ENCODE measurements at places on chromosomes 4 and X.

DNA sequence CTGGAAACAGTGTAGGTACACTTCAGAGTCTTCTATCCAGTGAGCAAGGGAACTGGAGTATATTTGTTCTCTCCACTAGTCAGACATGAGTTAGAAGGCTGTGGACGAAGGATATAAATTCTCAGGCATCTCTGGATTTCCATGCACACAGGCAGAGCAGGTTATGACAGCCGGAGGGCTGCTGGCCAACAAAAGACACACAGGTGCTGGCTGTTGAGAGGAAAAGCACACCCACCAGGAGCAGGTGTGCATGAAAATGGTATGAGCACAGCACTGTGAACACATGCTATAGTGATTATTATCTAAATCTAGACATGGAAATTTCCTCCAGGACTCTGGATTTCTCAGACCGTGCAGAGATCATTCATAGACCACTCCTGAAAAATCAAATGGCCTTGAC is 444.7 kb upstream of the RPS6KA3 start:
- no peak for DNase-seq

DNA sequence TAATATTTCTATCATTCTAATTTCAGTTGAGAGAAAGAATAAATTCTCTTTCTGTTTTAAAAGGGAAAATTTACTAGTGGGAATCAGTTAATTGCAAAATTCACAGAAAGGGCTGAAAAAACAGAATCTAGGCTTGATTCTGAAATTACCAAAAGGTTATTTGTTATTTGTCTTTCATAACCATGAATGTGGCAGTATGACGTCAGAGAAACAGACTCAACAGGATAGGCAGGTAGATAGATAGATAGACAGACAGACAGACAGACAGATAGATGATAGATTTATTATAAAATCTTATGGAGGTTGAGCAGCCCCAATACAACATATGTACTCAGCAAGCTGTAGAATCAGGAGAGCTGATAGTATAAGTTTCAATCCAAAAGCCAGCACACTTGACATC is 311.0 kb downstream of the ADAM29 start:
- no peak for DNase-seq

GRCh38 chr4:120704538-120704937 is 218.0 kb downstream of the PRDM5 start:
- no peak for DNase-seq

DNA sequence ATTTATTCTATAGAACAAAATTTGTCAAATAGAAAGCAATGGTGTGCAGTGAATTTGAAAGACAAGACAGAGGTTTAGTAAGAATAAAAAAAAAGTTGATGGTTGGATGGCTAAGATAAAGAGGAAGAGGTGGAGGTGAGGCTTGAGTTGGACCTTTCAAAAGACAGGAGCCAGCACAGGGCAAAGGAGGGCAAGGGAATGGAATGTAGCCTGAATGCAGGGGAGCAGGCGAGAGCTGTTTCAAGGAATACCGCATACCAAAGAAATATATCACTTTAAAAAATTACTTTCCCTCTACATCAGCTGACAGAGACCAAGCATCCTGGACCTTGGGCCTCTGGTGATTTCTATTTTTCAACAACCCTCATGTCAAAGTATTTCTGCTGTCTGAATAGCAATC is 38.0 kb upstream of the CXXC4 start:
- no peak for DNase-seq

GRCh38 chr4:158496030-158496741 is 25.5 kb upstream of the RXFP1 start:
- DNase-seq, result no peak

- no peak for DNase-seq
Observed at GRCh38 chrX:46788902-46789301, 30.0 kb upstream of the SLC9A7 start.

- no peak for DNase-seq
Observed at GRCh38 chr4:140057701-140058100, 96.3 kb downstream of the MAML3 start.

- DNase-seq, result no peak
Observed at GRCh38 chrX:19756597-19757131, 130.7 kb downstream of the SH3KBP1 start.

DNA sequence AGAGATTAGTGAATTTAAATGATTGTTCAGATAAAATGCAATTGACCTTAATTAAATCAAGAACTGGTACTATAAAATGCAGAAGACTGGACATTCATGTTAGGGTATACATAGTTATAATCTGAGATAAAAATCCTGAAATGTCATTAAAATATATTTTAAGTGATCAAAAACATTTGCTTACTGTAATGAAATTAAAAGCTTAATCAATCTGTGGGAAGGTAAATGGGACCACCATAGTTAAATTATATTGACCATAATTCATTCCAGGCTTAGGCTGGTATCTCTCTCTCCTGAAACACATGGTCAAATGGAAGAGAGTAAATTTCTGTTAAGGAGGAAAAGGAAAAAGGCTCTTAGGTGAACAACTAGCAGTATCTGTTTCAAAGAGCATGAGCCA is 474.4 kb downstream of the C4orf33 start:
- DNase-seq, result no peak

DNA sequence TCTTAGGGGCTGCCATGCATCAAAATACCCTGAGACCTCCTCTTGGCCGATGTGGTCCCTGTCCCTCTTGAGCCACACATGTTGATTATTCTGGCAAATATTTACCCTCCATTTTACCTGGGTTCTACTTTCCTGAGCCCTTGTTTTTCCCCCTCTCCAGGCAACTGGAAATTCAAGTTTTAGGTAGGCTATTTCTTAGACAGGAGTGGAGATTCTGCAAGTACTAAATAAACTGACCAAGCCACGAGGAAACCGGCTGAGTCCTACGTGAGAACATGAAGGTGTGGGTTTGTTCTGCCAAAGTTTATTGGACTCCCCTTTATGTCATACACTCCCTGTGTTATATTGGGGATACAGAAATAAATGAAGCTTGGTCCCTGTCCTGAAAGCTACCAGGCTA is 88.1 kb downstream of the RTL5 start:
- no peak for DNase-seq

DNA sequence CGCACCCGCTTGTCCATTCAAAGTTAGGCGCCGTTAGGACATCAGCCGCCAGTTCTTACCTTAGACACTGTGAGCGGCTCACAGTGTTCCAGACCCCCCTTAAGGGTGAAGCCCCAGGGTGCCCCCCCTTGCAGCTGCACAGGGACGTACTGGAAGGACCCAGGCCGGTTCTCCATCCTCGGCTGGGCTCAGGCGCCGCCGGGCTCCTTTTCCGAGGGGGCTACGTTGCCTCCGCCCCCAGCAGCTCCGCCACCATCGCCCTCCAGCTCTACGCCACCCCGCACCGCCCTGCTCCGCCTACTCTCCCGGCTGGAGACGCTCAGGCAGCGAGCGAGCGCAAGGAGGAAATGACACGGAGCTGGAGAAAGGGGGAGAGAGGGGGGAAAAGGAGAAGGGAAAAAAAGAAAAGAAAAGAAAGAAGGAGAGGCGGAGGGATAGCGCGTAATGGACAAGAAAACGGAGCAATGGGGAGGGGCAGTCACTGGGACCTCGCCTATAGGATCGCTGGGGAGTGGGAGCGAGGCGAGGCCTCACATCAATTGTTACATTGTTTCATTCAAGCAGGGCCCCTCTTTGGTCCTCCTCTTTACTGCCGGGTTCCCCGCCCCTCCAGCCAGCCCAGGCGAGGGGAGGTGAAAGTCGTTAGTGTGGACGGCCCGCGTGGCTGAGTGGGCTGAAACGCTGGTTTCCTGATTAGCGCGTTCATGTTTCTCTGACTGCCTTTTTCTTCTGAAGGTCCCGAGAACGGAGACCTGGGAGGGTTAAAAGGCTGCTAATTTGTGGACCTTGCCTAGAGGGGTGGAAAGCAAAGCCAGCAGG is at the start of gene SHROOM4:
SHROOM4 (minus strand) TSS at position 352 of the 819 bp plus-strand sequence; CDS start at position 176, 176 bp downstream.
- DNase-seq, result no peak

DNA sequence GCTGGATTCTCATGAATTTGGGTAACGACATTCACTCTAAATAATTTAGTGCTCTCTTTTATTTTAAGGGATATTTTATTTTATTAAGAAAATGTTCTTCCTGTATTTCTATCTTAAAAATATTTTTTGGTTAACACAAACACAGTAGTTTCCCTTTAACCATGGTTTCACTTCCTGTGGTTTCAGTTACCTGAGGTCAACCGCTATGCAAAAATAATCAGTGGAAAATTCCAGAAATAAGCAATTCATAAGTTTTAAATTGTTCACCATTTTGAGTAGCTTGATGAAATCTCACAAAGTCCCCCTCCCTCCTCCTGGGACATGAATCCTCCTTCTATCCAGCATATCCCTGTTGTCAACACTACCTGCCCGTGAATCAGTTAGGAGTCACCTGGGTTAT is 71.4 kb downstream of the GBA3 start:
- no peak for DNase-seq

GRCh38 chrX:49071877-49072711 is 1.7 kb downstream of the PRAF2 start:
- no peak for DNase-seq

DNA sequence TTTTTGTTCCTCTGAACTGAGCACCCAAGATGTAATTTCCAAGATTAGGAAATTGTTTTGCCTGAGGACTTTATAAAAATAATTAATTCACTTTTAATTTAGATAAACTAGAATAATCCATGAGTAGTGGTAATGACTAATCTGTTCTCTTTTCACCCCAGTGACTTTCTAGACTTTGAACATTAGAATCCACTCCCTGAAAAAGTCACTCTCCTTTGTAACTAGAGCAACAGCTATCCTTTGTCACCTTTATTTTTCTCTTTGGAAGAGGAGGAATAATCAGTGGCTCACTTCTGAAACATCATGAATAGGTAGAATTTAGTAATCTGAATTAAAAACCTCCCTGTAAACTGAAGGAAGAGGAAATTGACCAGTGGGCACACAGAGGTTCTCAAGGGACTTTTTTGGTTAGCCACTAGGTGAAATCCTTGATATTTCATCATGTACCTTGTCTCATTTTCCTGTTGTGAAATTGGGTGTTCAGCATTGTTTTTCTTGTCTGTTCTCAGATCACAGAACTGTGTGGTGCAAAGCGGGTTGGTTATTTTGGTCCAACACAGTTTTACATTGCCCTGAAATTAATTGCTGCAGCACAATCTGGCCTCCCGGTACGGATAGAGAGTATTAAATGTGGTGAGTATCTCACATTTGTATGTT is 59.4 kb downstream of the REPS2 start:
- DNase-seq, result no peak

DNA sequence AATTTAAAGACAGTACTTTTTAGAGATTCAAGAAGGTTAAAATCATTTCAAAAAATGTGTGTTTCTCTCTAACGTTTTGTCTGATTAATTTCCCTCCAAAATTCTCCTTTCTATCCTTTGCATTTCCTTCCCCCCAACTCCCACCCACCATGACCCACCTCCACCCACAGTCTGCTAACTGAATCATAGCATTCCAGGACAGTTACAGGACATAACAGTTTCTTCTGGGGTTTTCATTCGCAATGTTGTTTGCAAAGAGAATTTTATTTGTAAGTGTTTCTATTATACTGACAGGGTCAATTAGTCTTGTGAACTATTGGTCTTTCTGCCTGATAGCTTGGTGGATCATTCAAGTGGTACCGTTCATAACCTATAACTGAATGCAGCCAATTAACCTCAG is 53.7 kb downstream of the ANAPC10 start:
- no peak for DNase-seq

GRCh38 chr4:111773858-111774257 is 371.4 kb upstream of the FAM241A start:
- no peak for DNase-seq

DNA sequence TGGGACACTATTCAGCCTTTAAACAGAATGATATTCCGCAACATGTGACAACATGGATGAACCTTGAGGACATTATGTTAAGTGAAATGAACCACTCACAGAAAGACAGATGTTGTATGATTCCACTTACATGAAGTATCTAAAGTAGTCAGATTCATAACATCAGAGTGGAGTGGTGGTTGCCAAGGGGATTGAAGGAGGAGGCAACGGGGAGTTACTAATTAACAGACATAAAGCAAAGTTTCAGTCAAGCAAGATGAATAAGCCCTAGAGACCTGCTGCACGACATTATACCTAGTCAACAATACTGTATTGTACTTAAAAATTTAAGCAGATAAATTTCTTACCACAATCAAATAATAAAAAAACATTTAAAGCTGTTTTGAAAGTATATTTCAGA is 105.0 kb upstream of the NR0B1 start:
- no peak for DNase-seq

DNA sequence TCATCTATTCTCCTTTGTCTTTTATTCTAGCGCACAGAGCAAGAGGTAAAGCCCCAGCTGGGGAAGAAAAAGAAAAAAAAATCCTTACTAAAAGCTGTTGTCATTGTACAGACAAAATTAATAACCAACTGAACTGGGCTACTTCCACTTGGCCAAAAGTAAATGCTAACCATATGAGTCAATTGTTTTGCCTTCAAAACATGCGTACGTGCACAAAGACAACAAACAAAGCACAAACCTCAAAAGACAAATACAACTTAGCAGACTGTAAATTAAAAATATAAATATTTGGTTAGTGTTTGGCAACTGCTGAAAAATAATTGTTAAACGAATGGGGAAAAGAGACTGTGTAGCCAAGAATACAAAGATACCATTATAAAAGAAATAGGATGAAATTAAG is 5.9 kb downstream of the EDA2R start:
- DNase-seq, result no peak

GRCh38 chrX:40671126-40671525 is 23.8 kb upstream of the CXorf38 start:
- DNase-seq, result no peak

GRCh38 chrX:21972721-21973120 is 32.2 kb downstream of the SMS start:
- DNase-seq, result no peak

GRCh38 chrX:85501349-85501748 is 121.9 kb upstream of the POF1B start:
- DNase-seq, result no peak
